GM12864 (cell line): ENCODE measurements at places on chromosomes 6 and 20.

- DNase-seq = no peak
Observed at GRCh38 chr6:282177-282866, 10.0 kb upstream of the DUSP22 start.

- DNase-seq = no peak
Observed at GRCh38 chr20:3572151-3572550, 91.0 kb downstream of the GFRA4 start.

DNA sequence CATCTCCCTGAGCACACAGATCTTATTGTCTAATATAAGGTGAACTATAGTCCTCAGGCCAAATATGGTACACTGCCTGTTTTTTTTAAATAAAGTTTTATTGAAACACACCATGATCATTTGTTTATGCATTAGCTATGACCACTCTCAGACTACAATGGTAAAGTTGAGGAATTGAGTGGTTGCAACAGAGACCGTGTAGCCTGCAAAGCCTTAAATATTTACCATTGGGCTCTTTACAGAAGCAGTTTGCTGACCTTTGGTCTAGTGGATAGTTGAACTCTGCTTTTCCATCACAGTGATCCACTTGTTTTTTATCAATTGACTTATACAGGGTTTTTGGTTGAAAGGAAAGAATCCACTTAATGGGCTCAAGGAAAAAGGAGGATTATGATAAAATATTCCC, 27.3 kb upstream of the METTL24 start:
- DNase-seq = no peak

DNA sequence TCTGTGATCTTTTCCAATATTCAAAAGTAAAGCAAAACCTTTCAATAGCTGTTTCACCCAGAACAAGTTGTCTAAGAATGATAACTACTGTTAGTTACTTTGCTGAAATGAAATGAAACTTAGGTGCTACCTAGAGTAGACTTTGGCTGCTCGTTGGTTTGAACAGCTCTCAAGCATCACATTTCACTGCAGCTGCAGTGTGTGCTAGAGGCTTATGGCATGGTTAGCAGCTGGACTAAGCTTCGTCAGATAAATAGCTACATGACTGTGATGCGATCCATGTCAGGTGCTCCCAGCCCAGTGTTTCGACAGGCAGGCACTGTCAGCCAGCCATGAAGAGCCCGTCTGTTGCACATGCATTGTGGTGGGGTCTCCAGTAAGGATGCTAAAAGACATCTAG, 201.1 kb downstream of the TFAP2B start:
- DNase-seq = no peak

GRCh38 chr6:82521369-82521768, 157.8 kb downstream of the TPBG start:
- no peak for DNase-seq
